Hypothalamus (tissue), 51 donors: ENCODE measurements at places on chromosomes 2 and 18.

GRCh38 chr18:43486462-43486861 is 209.2 kb upstream of the SYT4 start:
- no peak for DNase-seq

GRCh38 chr2:207956771-207957170 is 68.6 kb downstream of the PLEKHM3 start:
- no peak for DNase-seq

- no peak for DNase-seq
Measured at GRCh38 chr18:40867459-40867858, 1087.6 kb upstream of the PIK3C3 start.

DNA sequence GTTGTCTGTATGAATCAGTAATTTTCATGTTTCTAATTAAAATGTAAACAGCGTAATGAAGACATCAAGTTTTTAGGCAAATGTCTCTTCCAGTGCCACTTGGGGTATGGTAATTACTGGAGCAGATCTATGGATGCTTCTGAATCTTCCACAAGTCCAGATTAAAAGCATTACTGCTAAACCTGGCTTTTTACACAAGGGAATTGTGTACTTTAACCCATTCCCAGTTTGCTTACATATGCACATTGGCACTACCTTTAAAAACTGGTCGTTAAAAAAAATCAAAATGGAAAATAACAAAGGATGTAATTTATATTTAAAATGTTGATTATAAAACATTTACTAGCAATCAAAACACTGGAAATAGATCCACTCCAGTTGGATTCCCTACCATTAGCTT is 19.7 kb downstream of the FIGN start:
- no peak for DNase-seq

GRCh38 chr2:54088191-54088634 is 27.2 kb upstream of the ACYP2 start:
- DNase-seq, result peak; percentile 8

DNA sequence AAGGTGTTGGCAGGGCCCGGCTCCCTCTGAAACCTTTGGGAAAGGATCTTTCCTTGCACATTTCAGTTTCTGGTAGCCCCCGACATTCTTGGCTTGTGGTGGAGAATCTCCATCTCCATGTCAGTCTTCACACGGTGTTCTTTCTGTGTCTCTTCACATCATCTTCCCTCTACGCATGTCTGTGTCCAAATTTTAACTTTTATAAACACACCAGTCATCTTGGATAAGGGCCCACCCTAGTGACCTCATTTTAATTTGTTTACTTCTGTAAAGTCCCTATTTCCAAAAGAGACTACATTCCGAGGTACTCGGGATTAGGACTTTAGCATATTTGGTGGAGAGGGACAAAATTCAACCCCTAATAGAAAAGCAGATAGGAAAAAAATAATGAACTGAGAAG is 138.4 kb downstream of the GALNT3 start:
- no peak for DNase-seq

DNA sequence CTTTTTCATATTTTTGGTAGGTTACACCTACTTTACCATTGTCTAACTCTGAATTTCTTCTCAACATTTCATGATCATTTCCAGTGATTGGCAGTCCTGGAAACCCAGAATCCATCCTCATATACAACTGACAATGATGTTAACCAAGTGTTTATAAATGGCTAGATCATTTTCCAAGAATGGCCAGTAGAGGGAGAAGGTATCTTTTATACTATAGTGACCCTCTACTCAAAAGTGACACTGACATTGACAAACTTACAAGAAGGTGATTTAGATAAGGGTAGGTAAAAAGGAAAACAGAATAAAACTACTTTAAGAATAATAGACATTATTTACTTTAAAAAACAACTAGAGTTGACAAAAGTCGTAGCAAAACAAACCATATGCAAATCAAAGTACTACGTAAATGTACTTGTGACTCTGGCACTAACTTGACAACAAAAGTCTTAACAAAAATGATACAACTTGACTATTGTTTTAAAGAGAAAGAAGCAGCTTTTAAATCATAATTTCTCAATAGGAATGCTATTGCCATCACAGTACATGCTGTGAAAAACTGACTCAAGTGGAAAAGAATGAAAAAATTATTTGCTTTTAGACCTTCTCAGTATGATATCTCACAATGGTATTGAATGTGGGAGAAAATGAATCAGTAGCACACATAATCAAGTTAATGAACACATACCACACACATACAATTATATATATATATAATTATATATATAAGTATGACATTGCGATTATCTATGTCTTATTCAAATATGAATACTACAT is 76.6 kb upstream of the GRB14 start:
- no peak for DNase-seq

DNA sequence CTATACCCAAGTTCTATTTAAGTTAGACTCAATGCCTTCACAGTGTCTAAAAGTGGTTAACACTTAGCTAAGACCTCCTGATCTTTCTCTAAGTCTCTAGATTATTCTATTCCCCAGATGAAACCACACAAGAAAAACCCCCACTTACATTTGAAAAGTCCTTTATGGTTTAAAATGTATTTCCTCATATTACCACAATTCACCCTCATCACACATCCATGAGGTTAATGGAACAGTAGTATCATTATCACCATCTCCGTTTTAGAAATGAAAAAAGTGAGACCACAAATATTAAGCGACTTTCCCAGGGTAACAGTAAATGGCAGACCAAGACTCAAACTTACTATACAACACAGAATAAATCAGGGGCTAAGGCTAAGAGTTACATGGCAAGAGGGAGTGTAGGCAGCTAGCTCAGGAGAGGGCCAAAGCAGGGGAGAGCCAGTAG is 28.6 kb downstream of the EPG5 start:
- DNase-seq, result no peak

DNA sequence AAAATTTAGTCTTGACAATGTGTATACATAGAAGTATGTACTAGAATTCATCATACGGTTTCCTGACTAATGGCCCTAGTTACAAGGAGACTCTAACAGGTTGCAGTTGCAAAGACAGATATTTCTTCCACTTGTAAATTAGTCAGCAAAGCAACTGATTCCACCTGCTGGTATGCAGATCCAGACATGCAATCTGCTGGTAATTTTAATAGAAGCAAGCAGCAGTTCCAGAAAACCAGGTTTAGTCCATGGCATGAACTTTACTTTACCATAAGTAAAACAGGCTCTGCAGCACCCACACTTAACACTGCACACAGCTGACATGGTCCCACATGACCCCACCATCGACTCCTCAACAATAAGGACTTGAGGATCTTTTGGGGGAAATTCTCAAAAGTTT is 110.9 kb upstream of the SP3 start:
- no peak for DNase-seq

DNA sequence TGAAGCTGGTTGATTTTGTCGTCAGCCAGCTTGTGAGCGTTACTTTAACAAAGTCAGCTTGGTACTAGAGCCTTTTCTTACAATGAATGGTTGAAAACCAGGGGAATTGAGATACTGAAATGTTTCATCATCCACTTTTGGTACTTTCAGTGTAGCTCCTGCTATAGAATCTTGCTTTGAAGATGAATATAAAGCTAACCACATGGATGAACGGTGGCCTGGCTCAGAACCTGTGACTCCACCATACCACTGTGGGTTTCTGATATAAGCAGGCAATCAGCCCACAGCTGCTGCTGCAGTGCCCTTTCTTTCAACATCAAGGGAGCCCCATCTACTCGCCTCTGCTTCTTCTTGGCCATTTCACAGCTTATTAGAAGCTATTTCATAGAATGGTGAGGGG is 53.2 kb upstream of the GPR45 start:
- DNase-seq, result no peak

DNA sequence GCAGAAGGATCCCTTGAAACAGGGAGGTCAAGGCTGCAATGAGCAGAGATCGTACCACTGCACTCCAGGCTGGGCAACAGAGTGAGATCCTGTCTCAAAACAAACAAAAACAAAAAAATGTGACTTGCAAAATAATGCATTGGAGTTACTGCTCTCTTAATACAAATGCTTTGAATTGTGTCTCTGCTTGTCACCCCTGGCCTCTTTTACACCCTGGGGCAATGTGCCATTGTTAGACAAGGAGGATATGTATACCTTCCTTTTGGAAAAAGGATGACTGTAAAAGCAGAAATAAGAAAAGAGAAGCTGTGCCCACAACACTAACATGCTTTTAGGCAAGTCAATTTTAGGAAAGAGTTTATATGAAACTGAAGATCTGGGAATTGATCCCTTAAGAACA is 20.8 kb upstream of the C2orf74 start:
- no peak for DNase-seq

DNA sequence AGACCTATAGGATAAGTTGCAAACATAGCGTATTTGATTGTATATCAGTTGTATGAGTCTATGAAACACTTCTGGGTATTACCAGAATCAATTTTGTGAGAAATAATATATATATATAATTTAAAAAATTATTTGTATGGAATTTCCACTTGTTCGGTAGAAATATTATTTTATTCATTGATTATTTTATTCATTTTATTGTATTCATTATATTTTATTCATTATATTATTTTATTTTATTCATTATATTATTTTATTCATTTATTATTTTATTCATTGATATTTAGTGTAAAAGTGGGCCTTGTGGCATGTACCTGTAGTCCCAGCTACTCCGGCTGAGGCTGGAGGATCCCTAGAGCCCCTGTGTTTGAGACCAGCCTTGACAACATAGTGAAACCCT is 268.9 kb downstream of the ZNF407 start:
- no peak for DNase-seq

- DNase-seq, result no peak
Measured at GRCh38 chr18:2985628-2986027, 27.3 kb downstream of the LPIN2 start.

- no peak for DNase-seq
Measured at GRCh38 chr2:72128843-72129227, 18.8 kb downstream of the CYP26B1 start.

DNA sequence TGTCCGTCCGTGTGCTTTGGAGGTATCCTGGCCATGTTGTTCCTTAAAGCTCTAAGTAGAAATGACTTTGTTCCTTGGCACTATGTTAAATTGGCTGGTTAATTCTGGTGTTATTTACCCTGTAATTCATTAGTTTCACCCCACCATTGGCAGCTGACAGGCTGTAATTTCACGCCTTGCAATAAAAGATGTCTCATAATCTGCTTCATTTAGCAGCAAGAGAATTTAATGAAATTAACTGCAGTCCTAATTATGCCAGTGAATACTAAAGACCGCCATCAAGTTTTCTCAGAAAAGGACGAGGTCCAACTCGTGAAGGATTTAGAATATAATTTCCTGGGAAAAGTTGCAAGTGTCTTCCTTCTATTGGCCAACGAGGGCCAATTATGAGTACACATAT is 319.2 kb downstream of the GBX2 start:
- DNase-seq, result no peak

DNA sequence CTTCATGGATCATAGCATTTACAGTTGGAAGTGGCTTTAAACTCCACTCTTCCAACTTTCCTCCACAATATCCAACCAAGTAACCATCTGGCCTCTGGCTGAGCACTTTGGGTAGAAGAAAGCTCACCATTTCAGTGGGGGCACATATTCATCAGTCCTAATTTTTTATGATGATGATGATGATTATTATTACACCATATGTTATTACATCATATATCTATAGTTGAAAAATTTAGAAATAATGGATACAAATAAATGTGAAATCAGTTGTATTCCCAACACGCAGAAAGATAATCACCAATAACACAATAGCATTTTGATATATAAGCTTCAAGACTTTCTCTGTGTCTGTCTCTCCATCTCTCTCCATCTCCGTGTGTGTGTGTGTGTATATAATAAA is 26.6 kb upstream of the ZCCHC2 start:
- DNase-seq, result no peak

DNA sequence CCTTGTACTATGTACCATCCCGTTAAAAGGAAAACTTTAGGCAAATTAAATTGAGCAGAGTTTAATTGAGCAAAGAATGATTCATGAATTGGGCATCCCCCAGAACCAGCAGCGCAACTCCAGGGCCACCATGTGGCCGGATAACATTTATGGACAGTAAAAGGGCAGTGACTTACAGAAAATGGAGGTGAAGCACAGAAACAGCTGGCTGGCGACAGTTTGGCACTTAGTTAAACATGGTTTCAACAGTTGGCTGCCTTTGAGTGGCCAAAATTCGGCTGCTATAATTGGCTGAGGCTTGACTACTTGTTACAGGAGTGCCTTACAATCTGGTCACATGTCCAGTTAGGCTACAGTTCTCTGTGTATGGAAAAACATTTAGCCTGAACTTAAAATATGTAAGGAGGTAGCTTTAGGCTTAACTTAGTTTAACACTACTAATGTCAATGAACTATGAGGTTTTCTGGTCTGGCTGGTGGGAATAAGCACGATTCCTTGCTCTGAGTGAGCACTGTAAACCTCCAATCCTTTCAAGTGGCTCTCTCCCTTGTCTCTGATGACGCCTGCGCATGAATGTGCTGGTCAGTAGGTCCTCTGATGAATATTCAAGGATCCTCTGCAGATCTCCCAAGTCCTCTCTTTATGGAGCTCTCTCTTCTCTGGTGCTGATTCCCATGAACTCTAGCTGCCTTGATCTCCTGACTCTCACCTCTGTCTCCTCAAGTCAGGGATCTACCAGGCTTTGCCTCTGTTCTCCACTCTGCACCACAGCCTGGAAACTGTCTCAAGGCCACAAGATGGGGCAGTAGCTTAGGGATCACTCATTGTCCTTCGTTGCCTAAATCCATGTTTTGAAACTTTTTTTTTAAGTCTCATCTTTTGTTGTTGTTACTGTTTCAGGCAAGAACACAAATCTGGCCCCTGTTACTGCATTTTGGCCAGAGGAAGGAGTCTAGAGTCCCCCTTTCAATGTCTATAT is 24.4 kb upstream of the RAB31 start:
- DNase-seq, result no peak

GRCh38 chr18:31401156-31402025 is 24.8 kb downstream of the DSG4 start:
- no peak for DNase-seq

- no peak for DNase-seq
Measured at GRCh38 chr2:112520234-112520783, 22.0 kb upstream of the POLR1B start.

DNA sequence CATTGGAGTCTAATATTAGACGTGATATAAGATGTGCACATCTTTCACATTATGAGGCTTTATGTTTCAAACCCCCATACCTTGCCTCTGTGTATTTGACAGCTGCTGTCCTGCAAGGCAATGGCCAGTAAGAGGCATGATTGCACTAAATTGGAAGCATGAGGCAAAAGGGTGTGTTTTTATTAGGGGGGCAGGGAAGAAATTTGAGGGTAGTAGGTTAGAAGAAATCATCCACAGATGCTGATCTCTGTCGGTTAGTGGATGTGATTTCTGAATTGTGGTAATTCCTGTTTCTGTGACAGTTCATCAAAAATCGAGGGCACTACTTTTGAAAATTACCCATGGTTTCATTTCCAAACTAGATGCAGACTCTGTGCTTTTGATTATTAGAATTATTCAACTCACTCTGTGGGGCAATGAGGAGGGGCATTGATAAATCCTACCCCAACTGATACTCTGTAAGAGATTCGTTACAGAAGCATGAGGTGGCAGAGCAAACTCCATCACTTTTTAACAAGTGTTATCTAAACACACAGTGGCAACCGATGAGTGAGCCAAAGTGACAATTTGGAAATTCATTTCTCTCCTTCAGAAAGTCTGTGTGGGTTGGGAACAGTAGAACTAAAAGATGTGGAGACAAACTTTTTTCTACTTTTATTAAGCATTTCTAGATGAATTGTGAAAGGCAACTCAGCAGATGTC is 453.0 kb downstream of the ARHGAP15 start:
- no peak for DNase-seq
